ENCODE measurements at places on chromosomes 6 and 20. TPM values are rescaled to one million over a fixed set of nuclear protein-coding genes. Genes with fewer than 3 reads are reported as not detected.

- no peak for DNase-seq
These were observed 87.8 kb downstream of the CARMIL1 start for GRCh38 chr6:25366903-25367545.

The C2 gene
- 3.9 TPM for polyA plus RNA-seq

- DNase-seq: peak; percentile 19
These were observed 467.1 kb downstream of the HDGFL1 start for GRCh38 chr6:23036406-23036983.

DNA sequence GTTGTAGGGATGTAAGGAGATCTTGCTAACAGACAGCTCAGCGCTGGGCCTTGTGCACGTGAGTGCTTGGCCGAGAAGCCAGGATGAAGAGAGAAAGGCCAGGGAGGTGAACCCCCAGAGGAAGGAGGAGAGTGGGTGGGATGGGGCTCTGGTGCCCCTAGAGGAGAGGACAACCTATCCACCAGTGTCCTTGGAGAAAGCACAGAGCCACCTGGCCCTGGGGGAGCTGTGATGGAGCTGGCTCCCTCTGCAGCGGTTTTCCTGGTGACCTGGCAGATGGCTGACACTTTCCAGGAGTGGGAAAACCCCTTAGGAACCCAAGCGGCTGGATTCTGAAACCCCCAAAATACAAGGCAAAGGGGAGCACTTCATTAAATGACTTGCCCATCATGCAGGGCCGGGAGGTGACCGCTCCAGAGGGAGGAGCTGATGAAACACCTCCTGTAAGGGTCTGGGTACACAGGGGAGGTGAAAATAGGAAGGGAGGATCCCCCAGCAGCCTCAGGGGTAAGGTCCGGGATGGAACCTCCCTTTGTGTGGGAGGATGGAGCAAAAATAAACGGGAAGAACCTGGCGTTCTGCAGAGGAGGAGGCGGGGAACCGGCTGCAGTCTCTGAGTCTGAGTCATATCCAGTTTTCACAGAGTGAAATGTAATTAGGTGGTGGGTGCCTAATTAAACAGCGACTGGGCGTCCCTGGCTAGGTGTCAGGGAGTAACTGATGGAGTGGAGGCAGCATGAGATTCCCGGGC, 80.4 kb downstream of the SULF2 start:
- DNase-seq: no peak

GRCh38 chr6:147132889-147133288, 71.3 kb upstream of the STXBP5 start:
- DNase-seq: no peak

GRCh38 chr6:131023834-131024504, 39.1 kb downstream of the EPB41L2 start:
- no peak for DNase-seq

The SPATS1 gene
- not detected for polyA plus RNA-seq
